ENCODE measurements at places on chromosomes 7 and 10.

GRCh38 chr7:280461-280860 lies 9.5 kb upstream of the FOXL3 start:
- DNase-seq = peak; percentile 12

- no peak for DNase-seq
Measured at GRCh38 chr10:111086574-111086973, 9.7 kb downstream of the ADRA2A start.

DNA sequence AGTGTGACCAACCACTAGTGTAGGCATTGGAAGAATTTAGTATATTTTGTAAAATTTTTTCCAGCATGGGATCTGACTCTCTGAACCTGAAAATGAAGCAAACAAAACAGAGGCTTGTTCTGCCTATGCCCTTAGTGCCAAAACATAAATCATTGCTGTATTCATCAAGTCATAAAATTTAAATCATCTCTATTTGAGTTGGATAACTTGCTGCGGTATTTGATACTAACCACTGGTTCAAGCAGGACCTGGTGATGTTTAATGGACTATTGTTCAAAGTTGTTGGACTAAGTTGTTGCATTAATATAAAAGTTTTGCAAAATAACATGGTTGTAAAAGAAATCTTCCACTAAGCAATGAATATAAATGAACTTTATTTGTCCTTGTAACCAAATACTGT lies 19.8 kb upstream of the RPA3 start:
- no peak for DNase-seq

DNA sequence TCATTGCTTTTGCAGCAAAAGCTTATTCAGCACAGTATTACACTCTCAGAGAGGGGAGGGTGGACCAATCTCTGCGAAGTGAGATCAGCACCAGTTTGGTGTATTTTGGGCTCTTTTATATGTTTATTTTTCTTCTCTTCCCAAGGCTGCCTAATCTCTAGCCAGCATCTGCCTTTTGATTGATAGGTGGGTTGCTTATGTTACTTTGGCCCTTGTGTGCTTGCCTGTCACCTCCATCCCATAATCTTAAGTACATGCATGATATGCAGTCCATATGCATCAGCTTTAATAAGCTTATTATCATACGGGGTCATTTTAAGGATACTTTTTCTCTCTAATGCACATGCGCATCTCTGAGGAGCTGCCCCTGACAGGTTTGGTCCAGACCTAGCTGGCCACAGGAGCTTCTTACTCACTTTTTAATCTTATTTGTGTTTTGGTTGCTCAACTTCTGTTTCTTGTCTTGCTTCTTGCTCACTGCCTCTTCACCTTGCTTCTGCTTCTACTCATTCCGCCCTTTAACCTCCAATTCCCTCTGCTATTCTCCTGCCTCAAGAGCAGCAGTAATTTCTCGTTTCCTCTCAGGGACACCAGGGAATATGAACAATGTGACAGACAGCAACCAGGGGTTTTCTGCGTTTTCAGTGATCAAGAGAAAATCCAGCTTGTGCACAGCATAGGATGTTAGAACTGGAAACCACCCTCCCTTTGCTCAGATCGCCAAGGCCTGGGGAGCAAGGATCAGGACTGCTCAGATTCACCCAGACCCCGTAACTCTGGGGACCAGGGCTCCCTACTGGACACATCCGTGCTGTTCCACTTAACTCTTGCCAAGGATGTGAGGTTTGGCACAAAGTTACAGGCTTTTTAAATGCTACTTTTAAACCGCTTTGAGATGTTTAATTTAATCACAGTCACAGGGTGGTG lies 10.0 kb downstream of the RGR start:
- no peak for DNase-seq

- no peak for DNase-seq
Measured at GRCh38 chr10:110002801-110003523, 4.8 kb upstream of the ADD3 start.

- DNase-seq = no peak
Measured at GRCh38 chr10:130015075-130015695, 51.1 kb upstream of the EBF3 start.

- DNase-seq = no peak
Measured at GRCh38 chr7:104986628-104987259, 27.3 kb upstream of the KMT2E start.

DNA sequence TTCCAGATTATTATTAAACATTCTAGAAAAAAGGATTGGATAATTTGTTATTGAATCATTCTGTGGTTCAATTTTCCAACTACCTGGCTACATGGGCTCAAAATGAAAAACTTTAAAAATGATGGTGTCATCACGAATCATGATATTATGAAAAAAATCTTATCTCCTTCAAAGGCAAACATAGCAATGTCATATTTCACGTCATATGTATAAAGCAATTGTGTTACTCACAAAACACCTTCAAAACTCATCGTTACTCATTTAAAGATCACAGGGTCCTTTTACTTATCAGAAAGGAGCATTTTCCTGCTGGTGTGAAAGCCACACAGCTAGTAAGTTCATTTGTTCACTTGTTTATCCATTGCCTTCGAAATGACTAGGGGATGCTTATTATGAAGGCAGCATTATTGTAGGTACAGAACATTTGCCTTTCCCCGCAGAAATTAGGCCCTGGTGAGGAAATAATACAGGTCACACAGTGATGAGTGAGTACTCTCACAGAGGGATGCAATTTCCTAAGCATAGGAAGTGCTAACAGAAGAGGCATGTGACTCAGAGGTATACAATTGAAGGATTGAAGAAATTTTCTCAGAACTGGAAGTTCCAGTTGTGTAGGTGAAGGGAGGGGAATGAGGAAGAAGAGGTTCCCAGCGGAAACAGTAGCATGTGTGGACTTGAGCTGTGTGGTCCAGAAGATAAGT lies 478.7 kb downstream of the INHBA start:
- no peak for DNase-seq

- DNase-seq = no peak
Measured at GRCh38 chr7:124908259-124908658, 21.4 kb downstream of the POT1 start.

DNA sequence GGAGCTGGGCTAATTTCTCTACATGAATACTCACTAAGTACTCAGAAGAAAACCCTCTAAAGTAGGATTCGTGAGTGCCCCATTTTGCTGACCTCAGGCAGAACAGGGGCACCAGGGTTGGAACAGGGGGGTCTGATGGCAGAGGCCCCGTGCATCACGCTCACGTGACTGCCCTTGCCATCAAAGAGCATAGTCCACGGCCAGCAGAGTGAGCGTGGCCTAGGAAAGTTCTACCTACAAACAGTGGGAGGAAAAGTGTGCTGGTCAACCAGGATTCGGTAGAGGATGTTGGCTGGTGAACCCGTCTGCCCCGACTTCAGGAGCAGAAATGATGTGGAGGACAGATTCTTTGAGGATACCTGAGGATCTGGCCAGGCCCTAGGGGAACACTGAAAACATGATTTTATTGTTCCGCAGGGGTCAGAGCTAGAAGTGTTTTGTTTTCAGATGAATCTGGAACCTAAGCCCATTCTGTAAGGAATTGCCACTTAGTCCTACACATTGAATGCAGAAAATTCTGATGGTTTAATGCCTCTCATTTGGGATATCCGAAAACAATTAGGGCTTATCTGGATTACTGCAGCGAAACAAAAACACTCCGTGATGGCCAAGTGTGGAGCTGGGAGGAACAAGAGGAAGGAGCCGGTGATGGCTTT lies 138.8 kb upstream of the SHH start:
- no peak for DNase-seq

GRCh38 chr7:92075455-92076158 lies 58.7 kb downstream of the CYP51A1 start:
- DNase-seq = no peak

DNA sequence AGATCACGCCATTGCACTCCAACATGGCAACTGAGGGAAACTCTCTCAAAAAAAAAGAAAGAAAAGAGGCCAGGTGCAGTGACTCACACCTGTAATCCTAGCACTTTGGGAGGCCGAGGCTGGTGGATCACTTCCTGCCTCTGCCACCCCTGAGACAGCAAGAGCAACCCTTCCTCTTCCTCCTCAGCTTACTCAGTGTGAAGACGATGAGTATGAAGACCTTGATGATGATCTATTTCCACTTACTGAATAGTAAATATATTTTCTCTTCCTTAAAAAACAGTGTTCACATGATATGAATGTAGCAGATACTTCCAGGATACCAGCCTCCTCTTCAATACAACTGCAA lies 2.1 kb upstream of the ZKSCAN1 start:
- no peak for DNase-seq

- DNase-seq = no peak
Measured at GRCh38 chr7:35565927-35566326, 129.0 kb downstream of the HERPUD2 start.

- no peak for DNase-seq
Measured at GRCh38 chr10:50469288-50469687, 154.5 kb downstream of the SGMS1 start.

DNA sequence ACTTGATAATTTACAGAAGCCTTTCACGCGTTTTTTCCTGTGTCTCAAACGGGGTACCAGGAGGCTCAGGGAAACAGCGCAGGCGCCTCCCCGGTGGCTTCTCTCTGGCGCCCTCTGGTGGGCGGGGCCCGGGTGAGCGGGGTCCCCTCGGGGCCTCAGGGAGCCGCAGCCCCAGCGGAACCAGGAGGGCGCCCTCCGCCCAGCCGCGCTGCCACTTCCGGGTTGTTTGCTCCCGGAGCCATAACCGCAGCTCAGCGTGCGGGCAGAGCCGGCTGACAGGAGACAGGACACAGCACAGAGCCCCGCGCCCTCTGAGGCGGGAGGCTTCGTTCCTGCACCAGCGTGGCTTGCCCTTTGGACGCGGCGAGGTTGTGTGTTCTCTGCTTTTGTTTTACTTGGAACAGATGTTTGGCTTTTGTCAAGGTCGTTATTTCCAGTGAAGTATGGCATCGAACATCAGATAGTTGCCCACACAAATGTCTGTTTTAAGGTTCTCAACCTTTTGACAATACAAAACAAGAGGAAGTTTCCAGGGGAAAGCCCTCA lies 6.9 kb upstream of the CYP2E1 start:
- peak; percentile 44 for DNase-seq

GRCh38 chr10:107214261-107214660 lies 49.8 kb upstream of the SORCS1 start:
- peak; percentile 18 for DNase-seq

GRCh38 chr10:133403359-133403758 lies 9.4 kb downstream of the MTG1 start:
- DNase-seq = no peak

DNA sequence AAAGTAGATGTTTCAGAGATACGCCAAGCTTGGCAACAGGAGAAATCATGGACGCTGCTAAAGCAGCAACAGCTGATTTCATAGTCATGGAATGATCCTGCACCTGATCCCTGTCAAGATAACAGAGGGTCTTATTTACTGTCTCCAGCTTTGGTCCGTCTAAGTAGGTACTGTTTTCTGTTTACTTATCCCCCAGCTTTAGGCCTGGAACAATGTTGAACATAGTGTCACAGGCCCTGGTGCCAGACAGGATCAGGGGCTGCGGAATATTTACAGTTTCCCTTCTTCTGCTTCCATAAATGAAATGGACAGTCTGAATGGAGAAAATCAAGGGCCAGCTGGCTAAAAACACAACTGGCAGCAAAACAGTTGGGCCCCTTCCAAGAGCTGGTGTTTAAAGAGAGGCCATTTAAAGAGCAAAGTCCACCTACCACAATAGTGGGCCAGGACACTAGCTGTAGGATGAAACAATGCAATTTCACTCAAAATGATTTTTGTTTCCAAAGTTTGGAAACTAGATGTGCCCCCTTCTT lies 2.9 kb downstream of the GPR37 start:
- DNase-seq = no peak

DNA sequence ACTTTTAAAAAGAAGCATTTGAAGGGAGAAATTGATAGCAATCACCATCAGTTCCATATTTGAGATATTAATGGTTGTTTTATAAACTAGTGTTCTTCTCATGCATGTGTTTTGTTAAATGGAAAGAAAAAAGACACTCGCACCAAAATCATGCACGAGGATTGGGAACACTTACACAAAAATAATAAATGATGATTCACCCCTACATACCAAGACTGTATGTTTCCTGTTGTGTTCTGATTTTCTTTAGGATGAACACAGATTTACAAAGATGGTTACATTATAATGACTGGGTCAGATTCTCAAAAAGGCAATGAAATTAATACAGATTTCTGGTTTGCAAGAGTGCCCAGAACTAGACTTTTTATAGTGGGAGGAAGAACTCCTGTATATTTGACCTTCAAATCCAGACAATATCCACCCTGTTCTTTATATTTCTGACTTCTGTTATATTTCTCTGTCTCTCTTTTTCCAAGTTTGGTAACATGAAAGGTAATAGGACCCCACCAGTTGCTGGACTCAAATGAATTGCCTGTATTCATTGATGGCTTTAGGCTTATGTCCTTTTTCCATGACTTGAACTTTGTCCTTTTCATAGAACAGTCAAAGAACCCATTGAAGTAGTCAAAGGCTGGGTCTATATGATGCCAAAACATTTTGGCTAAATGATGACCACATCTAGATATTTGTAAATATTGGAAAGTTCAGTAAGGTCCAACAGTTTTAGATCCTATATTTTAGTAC lies 54.4 kb downstream of the SEMA3A start:
- no peak for DNase-seq

DNA sequence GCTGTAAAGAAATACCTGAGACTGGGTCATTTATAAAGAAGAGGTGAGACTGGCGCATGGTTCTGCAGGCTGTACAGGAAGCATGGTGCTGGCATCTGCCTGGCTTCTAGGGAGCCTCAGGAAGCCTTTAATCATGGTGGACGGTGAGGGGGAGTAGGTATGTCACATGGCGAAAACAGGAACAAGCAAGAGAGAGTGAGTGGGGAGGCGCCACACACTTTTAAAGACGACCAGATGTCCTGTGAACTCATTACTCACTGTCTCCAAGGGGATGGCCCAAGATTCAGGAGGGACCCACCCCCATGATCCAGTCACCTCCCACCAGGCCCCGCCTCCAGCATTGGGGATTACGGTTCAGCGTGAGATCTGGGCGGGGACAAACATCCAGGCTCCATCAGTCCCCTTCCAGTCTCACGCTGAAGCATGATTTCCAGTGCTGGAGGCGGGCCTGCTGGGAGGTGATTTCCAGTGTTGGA lies 3.2 kb downstream of the ZNF316 start:
- peak; percentile 60 for DNase-seq

DNA sequence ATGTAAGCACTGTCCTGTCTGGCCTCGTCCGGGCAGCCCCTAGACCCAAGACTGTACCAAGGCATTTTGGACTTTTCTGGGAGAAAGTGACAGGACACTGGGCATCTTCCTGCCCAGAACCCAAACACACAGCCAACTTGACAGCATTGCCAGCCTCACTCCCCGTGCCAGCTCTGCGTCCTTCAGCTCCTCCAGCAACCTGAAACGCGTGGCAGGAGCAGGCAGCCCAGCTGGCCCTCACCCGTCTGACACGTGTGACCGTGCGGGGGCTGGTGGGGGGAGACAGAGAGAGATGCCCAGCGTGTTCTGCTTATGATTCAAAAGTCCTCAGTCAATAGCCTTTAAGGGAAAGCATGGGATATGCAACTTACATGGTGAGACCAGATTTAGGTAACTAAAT lies 50.3 kb upstream of the SLC29A3 start:
- DNase-seq = no peak

- no peak for DNase-seq
Measured at GRCh38 chr10:53003094-53003493, 230.5 kb upstream of the MBL2 start.

- no peak for DNase-seq
Measured at GRCh38 chr10:87979847-87980246, 116.4 kb downstream of the PTEN start.

GRCh38 chr7:22355620-22356009 lies 1.3 kb downstream of the RAPGEF5 start:
- DNase-seq = no peak

GRCh38 chr10:33963729-33964128 lies 629.3 kb upstream of the NRP1 start:
- DNase-seq = no peak
